ENCODE measurements at places on chromosomes 16 and 17.

- no peak for DNase-seq
Measured at GRCh38 chr16:73124665-73125375, 76.9 kb upstream of the ZFHX3 start.

DNA sequence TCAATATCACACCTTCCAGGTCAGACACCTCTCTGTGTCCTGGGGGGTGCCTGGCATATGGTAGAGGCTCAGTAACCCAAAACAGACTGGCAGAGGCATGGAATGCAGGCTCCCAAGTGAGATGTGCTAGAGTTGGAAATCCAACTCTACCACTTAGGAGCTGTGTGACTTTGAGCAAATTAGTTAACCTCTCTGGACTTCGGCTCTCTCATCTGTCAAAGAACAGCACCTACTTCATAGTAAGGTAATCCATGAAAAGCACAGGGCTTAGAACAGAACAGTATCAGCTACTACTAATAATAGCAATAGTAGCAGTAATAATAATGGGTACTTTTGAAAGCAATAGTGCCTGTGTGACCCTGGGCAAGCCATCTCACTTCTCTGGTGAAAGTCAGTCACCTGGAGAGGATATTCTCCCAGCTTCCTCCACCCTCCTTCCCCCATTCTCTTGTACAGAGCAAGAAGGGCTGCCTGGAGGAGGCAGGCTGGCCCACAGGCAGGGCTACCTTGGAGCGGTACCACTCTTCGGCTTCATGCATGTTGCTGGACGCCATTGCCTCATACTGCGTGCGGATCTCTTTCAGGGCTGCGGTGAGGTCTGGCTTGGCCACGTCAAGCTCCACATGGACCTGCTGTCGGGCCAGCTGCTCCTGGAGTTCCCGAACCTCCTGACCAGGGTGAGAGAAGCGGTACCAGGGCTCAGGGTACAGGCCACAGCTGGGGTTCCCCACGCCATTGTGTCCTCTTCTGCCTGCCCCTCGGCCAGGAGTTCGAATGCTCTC lies 2.3 kb downstream of the GFAP start:
- DNase-seq = no peak

DNA sequence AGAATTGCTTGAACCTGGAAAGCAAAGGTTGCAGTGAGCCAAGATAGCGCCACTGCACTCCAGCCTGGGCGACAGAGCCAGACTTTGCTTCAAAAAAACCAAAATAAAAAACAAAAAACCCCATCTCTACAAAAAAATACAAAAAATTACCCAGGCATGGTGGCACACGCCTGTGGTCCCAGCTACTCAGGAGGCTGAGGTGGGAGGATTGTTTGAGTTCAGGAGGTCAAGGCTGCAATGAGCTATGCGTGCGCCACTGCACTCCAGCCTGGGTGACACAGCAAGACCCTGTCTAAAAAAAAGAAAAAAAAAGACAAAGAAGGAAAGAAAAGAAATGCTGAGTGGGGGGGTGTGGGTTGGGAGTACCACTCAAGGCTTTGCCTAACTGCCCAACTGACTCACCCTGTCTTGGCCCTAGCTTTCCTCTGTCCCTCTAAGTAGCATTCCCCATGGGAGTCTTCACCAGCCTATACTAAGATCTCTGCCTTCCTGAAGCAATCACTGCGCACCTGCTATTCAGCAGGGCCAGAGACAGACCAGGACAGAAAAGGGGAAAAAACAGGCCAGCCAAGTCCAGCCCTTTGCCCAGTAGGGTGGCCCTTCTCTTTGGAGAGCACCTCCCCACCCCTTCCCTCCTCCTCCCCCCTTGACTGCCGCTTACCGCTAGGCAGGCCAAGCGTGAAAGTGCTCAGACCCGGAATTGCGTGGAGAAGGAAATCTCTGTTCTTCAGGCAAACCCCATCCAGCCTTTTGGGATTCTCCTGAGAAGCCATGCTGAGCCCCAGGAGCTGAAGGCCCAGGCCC lies 45.8 kb downstream of the RTN4RL1 start:
- no peak for DNase-seq

GRCh38 chr17:83064021-83064731 lies 15.2 kb upstream of the METRNL start:
- no peak for DNase-seq

DNA sequence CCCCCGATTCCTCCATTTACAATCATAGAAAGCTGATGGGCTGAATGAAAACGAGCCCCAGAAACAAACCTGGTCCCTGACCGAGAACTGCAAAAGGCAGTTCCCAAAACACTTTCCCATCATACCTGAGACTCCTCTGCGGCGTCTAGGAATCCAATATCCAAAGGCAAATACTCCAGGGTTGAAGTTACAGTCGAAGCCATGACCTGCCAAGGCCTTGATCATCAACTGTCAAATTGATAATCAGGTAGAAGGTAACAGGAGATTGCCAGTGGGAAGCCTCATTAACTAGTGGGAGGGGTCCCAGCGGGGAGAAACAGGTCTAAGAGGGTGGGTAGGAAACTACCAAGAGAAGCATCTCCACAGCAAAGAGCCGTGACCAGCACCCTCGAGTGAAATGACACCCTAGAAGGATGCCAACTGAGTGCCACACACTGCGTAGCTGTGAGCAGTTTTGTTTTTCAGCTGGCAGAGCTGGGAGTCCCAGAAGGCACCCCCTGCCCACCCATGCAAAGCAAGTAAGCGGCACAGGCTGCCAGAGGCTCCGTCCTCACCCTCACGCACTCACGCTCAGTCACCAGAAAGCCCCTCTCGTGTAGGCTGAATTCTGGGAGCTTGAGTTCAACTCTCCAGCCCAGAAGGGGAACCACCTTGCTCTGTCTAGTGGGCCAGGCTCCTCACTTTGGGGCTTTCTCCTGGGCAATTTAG lies 146.1 kb downstream of the GAS7 start:
- DNase-seq = no peak
